ENCODE measurements at places on chromosomes 2 and 18.
A peak's percentile ranks its signal among the peaks of the same experiment; 100 is the strongest.

DNA sequence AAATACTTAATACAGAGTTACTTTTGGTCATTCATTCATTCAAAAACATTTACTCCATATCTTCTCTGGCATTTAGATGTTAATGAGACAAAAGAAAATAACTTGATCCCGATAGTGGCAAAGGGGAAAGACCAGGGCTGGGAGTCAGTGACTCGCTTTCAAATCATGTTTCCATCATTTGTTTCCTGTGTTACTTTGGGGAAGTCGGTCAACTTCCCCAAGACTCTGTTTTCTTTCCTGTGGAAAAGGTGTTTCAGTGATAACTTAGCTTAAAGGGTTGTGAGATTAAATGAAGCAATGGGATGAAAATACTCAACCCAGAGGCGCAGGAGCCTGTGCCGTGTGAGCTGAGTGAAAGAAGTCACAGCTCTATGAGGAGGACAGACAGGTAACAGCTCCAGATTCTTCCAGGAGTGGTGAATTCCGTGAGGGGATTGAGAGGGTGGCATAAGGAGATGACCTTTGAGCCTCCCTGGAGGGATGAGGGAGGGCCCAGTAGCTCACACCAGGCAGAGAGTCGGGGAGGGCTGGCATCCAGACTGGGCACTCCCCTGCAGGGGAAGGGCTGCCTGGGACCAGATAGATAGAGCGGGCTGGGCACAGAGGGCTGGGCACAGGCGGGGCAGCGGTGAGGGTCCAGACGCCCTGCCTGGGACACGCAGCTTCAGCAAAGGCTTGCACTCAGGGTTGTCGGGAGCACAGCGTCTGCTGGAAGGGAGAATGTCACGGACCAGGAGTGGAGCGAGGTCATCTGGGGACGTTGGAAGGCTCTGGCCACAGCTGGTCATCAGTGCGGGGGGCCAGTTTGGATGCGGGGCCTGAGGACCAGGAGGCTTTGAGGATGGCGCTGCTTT is 70.1 kb downstream of the TSHZ1 start:
- no peak for DNase-seq

DNA sequence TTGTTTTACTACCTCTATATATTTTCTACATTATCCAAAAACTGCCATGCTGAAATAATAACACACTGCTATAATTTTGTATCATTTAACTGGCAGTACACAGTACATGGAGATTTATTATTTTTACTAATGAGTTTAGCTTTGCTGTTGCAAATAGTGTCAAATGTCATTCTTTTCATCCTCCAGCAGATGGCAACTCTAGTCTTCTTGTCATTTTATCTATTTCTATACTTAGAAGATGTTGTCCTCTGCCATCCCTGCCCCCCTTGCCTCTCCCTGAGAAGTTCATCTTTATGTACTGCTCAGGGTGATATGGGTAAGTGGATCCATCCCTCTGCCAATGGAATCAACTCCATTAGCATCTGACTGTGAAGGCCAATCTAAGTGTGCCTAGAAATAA is 21.7 kb upstream of the LRRTM1 start:
- DNase-seq = peak; percentile 12

GRCh38 chr2:241850544-241851324 is 8.0 kb downstream of the PDCD1 start:
- no peak for DNase-seq

GRCh38 chr18:21761471-21762115 is 21.0 kb downstream of the MIB1 start:
- no peak for DNase-seq

GRCh38 chr18:49652881-49653724 is 91.2 kb downstream of the LIPG start:
- DNase-seq = no peak

DNA sequence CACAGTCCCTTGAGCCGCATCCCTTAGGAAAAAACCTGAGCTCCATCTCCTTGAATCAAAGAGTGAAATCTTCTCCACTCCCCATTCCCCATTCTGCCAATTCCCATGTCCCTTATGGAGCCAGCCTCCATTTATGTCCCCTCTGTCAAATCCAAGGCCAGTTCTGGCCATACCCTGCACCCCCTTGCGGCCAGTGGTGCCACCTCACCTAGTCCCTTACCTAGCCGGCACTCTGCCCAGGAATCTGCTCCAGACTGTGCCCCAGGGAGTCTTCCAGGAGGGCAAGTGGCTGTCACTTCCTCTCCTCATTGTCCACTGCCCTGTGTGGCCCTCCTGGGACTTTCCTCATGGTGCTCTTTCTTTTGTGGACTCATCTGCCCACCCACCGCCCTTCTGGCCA is 195.4 kb upstream of the RMP24 start:
- DNase-seq = no peak

GRCh38 chr2:112725545-112726457 is 5.0 kb downstream of the NT5DC4 start:
- no peak for DNase-seq

DNA sequence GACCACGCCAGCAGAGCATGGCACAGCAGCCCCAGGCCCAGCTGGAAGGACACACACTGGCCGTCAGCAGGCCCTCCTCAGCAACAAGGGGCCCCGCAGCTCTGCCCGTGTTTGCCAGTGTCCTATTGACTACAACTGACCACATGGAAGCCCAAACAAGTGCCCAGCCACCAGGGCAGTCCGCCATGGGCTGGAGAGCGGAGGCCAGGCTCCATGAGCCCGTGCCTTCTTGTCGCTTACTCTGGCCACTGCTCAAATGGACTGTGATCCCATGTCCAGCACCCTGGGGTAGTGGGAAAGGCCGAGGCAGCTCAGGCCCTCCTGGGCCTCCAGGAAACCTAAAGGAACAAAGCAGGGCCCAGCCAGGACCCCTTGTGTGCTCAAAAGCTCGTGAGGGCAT is 53.9 kb upstream of the TAF1B start:
- DNase-seq = no peak

GRCh38 chr2:233343171-233343705 is 11.1 kb upstream of the DGKD start:
- DNase-seq = no peak

GRCh38 chr2:33144243-33144642 is 197.5 kb downstream of the LTBP1 start:
- no peak for DNase-seq

- peak; percentile 64 for DNase-seq
Measured at GRCh38 chr2:204691911-204692510, 146.7 kb downstream of the PARD3B start.

- DNase-seq = no peak
Measured at GRCh38 chr2:226665306-226665831, 134.3 kb downstream of the IRS1 start.

- DNase-seq = no peak
Measured at GRCh38 chr2:227020416-227020815, 143.6 kb downstream of the COL4A4 start.

DNA sequence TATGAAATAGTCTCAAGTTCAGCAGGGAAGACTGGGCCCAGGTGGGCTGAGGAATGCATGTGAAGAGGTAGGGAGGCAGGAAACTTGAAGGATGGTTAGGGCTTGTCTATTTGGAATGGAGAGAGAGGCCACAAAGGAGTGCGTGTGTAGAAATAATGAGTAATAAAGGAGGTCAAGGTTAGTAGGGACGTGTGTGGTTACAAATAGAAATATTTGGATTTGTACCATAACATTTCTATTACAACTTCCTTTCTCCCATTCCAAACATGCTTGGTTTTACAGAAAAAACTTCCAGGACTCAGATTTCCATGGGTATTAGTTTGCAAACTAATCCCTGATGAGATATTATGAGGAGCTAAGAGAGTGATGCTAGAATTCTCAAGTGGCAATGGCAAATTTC is 280.6 kb downstream of the NCKAP5 start:
- DNase-seq = no peak

DNA sequence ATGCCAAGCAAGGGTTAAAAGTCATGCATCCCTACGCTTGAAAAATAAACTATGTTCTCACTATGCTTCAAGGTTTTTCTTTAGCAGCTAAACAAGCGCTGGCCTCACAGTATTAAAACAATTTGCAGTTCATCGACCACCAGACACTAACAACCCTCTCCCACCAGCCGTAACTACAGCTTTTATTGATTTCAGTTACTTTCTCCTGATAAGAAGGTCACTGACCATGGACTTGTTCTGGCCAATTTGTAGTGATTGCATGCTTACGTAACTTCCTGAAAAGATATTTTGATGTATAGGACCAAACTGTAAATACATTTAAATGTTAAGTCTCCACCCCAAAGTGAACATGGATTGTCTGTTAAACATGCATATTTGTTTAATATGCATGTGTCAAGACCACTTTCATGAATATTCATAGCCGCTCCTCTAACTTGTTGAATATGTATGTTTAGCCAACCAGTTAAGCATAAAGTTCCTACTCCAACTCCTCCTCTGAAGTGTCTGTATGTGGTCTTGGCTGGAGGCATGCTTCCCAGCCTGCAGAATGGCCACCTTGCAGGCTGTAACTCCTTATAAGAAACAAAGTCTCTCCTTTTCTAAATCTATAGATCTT is 1.7 kb upstream of the THOC1 start:
- no peak for DNase-seq

DNA sequence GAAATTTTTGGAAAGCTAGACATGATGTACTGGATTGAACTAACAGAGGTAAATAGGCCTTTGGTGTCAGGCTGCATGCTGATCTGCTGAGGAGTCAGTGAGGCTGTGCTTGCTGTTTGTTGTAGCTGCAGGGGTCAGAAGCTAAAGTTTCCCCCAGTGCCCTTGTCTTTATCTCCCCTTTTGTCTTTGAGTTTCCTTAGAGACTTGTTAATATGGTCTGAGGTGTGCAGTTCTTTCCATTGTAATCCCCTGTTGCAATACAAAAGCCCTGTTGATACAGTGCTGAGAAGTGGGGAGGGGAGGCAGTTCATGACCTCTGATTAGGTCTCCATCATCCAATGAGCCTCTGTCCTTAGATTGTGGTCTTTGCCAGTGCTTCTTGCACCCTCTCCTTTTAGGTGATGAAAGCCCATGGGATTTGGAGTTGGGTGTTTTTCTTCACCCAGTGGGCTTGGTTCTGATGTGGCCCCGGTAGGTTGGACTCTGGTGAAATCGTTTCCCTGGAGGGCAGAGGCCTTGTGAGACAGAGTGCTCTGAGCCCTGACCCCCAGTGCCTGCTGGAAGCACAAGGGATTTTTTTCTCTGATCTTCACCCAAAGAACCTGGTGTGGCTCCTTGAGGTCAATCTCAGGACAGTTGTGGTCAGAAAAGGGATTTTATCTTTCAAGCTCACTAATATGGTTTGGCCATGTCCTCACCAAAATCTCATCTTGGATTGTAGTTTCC is 163.1 kb downstream of the TMEM18 start:
- DNase-seq = no peak

All from NCI-H1092 treated with DMSO at 0.1 percent for 48 hours (cell line).